Activated T-helper 1 cell treated with Interleukin-2 at 50 U/mL for 16 hours (primary cell): ENCODE measurements at places on chromosomes 11 and 22.

- DNase-seq, result no peak
Observed at GRCh38 chr11:30741039-30741550, 154.9 kb upstream of the MPPED2 start.

GRCh38 chr22:50621356-50621880, 6.5 kb downstream of the ARSA start:
- DNase-seq, result no peak

GRCh38 chr11:128763224-128763623, 69.4 kb downstream of the FLI1 start:
- no peak for DNase-seq

DNA sequence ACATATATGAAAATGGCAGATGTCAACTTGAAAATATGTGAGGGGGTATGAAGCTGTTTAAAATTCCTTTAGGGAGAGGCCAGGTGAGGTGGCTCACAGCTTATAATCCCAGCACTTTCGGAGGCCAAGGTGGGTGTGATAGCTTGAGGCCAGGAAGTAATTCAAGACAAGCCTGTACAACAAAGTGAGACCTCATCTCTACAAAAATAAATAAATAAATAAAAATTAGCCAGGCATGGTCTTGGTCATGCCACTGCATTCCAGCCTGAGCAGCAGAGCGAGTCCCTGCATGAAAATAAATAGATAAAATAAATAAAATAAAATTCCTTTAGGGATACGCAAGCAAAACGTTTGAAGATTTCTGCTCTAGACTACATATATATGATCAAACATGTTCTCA, 38.1 kb upstream of the FAM181B start:
- DNase-seq, result no peak

DNA sequence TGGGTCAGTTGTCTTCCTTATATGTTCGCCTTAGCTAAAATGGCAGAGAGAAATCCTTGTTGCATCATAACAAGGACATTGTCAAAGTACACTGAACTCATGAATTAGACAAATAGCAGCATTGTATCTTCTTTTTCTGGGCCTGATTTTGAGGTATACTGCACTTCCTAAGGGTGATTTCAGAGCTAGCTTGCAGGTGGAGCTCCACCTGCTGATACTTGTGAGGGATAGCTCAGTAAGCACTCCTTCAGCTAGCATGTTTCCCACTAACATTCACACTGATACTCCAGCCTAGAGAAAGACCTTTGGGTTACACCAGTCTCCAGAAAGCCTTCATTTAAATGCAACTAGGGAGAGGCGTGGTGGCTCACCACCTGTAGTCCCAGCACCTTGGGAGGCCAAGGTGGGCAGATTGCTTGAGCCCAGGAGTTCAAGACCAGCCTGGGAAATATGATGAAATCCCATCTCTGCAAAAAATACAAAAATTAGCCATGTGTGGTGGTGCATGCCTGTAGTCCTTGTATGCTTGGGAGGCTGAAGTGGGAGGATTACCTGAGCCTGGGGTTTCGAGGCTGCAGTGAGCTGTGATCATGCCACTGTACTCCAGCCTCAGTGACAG, 29.8 kb downstream of the JAM3 start:
- no peak for DNase-seq

- no peak for DNase-seq
Observed at GRCh38 chr11:101583251-101584128, at the start of gene TRPC6. Gene TRPC6, minus strand, starts transcription at chr11:101584007. Its CDS starts 504 bp downstream, at chr11:101583503.

- no peak for DNase-seq
Observed at GRCh38 chr11:117072517-117073461, 25.4 kb downstream of the SIK3 start.

DNA sequence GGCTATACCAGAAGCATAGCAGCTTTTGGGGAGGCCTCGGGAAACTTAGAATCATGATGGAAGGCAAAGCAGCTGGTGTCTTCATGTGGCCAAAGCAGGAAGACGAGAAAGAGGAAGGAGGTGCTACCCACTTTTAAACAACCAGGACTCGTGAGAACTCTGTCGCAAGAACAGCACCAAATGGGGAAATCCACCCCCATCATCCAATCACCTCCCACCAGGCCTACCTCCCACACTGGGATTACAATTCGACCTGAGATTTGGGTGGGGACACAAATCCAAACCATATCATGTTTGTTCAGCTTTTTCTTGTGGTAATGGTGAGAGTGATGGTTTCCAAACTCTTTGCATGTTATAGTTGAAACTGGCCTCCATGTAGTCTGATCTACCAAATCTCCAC, 32.5 kb upstream of the OR10D3 start:
- DNase-seq, result no peak

- DNase-seq, result no peak
Observed at GRCh38 chr22:20226077-20226716, 41.9 kb downstream of the RTN4R start.

DNA sequence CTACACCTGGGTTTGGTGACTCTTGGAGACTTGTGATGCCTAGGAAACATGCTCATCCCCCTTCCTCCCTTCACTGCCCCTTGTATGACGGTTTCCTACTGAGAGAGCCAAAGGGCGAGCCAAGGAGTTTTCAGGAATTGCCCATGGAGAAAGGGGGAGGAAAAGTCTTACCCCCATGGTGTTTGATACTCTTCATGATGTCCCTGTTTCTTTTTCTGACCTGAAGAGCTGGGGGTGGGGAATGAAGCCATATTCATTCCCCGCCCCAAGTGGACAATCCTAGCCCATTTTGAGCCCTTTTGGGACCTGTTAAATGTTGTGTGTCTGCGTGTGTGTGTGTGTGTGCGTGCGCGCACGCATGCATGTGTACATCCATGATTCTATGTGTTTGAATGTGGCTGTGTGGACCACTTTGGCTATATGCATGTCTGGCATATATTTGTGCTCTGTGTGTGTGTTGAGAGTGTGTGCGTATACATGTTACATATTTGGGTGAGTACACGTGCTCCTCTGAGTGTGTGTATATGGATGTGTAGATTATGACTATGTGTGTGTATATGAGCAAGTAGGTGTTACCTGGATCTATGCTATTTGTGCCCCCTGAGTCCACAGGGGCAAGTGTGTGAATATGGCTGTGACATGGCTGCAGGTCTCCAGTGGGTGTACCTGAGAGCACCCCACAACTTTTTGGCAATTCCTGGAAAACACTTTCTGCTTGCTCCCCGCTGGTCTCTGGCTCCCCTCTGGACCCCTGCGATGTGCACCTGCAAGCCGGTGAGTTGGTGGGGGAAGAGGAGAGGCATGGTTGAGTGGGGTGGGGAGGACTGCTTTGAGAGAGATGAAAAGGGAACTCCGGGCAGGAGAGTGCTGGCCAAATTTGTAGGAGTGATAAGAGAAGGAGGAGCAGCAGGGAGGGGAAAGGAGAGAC, 24.6 kb downstream of the OTOG start:
- no peak for DNase-seq

DNA sequence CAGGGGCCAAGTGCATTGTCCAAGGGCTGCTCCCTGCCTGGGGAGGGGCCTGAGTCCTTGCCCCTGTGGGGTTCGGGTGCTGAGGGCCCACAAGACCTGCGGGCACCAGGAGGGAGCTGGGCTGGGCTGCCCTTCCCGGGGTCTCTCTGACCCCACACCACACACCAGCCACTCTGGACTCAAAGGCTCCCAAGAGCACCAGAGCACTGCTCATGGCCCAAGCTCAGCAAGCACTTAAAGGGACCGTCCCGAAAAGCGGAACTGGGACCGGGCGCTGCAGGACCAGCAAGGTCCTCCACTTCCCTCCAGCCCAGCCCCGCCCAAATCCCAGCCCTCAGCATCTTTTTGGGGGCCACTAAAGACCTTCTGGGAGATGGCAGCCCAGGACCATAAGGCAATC, 5.3 kb downstream of the LSP1 start:
- no peak for DNase-seq

DNA sequence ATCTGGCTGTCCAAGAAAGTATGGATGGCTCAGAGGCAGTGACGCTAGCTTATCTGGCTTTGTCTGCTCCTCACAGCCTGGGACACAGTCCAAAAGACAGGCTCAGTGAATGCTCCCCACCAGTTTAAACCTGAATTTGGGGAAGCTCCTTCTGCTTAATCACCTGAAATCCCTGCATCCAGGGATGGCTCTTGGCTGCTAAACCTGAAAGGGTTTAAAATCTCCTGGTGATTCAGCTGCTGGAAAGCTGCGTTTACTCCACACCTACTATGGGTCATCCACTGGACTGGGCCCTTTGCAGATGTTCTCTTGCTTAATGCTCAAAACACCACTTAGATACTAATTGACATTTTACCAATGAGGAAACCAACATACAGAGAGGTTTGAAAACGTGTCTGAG, 302.0 kb upstream of the NARS2 start:
- no peak for DNase-seq

- DNase-seq, result no peak
Observed at GRCh38 chr11:126716456-126717083, 284.0 kb downstream of the KIRREL3 start.

DNA sequence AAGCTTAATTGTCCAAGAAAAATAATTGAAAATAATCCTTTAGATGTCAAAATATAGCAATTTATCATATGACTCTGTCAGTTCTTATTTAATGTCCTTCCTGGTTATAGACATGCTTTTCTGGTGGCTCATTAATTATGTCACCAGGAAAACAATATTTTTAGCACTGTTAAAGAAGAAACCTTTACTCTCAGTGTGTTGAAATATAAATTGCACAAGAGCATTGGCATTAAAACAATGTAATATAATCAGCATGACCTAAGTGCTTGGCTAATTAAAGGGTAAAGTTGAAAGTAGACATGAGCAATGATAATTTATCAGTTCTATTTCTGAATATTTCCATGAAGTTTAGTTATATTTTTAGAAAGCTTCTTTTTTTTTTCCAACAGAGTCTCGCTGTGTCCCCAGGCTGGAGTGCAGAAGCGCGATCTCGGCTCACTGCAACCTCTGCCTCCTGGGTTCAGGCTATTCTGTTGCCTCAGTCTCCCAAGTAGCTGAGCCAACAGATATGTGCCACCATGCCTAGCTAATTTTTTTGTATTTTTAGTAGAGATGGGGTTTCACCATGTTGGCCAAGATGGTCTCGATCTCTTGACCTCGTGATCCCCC, 232.3 kb downstream of the JRKL start:
- DNase-seq, result no peak

- DNase-seq, result no peak
Observed at GRCh38 chr22:22194931-22195264, 49.7 kb upstream of the VPREB1 start.

DNA sequence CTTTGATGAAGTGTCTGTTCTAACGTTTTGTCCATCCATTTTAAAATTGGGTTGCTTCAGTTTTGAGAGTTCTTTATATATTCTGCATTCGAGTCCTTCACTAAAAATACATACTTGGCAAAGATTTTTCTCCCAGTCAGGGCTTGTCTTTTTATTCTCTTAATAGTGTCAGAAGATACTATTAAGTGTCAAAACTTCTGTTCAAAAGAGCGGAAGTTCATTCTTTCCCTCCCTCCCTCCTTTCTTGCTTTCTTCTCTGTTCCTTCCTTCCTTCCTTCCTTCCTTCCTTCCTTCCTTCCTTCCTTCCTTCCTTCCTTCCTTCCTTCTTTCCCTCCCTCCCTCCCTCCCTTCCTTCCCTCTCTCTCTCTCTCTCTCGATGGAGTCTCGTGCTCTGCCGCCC, 7.6 kb upstream of the MUC6 start:
- DNase-seq, result no peak

GRCh38 chr11:105611572-105612441, 1.9 kb downstream of the GRIA4 start:
- DNase-seq, result no peak

DNA sequence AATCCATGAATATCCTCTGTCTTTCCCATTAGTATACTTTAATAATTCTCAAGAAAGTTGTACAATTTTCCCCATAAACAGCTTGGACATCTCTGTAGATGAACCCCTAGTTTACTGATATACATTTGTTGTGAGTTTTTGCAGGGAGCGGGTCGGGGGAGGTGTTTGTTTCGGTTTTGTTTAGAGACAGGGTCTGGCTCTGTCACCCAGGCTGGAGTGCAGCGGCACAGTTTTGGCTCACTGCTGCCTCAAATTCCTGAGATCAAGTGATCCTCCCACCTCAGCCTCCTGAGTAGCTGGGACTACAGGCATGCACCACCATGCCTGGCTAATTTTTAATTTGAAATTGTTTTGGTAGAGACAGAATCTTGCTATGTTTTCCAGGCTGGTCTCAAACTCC, 57.6 kb downstream of the IGLL5 start:
- DNase-seq, result no peak

GRCh38 chr11:108551651-108552462, 41.7 kb downstream of the EXPH5 start:
- DNase-seq, result no peak

GRCh38 chr11:94694309-94695060, 73.7 kb upstream of the AMOTL1 start:
- no peak for DNase-seq
